ENCODE measurements at places on chromosomes 1 and 21. TPM values are rescaled to one million over a fixed set of nuclear protein-coding genes. Genes with fewer than 3 reads are reported as not detected.
A peak's percentile ranks its signal among the peaks of the same experiment; 100 is the strongest.

DNA sequence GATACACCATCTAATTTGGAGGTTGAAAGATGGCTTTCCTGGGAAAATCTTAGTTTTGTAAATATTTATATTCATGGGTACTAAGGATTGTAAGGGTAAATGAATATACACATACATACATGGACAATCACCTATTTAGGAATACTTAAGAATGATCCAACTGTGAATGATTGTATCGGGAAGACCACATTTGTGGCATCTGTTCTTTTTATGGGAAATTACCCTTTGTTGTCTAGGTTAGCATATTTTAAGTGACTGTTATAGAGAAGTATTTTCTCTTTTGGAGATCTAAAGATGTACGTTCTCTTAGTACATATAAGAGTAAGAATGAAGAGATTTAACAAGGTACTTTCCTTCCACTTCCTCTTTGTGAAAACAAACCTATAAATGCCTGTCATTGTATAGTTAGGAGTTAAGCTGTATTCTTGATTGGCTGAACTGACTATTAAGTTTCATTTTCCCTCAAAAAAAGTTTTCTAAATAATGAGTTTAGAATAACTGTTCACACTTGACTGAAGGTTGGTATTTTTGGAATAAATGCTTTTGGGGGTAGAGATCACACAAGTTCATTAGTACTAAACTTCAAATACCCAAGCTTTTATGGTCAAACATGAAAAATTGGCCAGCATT lies 26.7 kb downstream of the SNX7 start:
- no peak for DNase-seq

The XCL2 gene
- not detected for total RNA-seq

DNA sequence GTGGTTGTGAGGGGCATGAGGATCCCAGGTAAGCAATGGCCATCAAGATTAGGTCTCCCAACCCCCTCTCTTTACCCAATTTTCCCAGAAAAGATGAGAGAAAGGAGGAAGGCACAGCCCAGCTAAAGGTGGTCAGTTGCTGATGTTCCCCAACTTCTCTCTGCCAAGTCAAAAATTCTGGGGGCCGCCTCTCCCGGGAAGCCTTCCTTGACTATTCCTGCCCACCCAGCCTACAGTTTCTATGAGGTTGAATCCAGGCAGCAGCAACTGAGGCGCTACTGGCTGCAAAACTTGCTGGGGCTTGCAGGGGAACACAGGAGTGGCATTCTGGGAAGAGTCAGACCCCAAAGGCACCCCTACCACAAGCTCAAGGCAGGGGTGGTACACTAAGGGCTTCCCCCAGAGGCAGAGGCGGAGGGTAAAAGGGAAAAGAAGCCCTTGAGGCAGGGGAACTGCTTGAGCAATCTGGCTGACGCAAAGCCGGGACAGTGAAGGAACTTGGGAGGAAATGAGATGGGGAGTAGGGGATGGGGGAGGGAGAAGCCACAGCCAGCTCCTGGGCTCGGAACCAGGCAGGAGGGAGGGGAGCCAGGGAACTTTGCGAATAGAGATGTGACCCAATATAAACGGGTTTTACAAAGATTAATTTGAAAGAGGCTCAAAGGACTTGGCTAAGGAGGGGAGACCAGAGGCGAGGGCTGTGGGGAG lies 31.2 kb downstream of the SDC3 start:
- peak; percentile 25 for DNase-seq

DNA sequence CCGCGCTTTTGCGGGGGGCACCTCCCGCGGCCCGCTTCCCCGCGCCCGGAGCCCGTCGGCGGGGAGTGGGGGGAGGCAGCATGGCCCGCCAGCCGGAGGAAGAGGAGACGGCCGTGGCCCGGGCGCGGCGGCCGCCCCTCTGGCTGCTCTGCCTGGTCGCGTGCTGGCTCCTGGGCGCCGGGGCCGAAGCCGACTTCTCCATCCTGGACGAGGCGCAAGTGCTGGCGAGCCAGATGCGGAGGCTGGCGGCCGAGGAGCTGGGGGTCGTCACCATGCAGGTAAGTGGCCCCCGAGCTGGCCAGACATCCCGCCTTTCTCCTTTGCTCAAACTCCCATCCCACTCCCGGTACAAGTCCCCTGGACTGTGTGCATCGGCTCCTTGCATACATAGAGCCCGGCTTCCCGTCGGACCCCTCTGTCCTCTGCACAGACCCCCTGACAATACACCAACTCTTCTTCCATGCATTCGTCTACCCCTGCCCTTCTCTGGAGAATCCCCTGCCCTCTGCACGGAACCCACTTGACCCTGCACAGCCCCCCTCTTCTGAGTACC lies 812 bp downstream of the CACHD1 start:
- DNase-seq = no peak

The VHLL gene
- not detected for total RNA-seq

- no peak for DNase-seq
Observed at GRCh38 chr1:89170170-89171066, 5.4 kb downstream of the GBP7 start.

The C21orf91 gene
- total RNA-seq = 8.4 TPM

DNA sequence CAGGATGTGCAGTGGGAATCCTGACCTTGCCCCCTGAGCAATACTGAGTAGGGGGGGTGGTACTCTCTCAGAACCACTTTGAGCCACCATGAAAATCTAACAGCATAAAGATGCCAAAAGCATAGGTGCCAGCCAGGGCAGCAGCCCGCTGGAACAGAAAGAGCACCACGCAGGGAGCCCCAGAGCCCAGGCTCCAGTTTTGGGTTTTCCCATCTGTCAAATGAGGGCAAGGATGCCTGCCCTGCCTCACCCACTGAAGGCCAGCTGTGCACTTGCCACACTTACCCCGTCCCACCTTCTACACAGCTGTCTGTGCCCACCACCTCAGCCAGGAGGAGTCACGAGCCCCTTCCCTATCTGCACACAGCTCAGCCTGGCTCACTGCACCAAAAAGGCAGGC lies 20.8 kb downstream of the LRP8 start:
- DNase-seq = no peak
